Cortex of kidney (tissue), 1 donor: ENCODE measurements at places on chromosomes 5 and 9.

DNA sequence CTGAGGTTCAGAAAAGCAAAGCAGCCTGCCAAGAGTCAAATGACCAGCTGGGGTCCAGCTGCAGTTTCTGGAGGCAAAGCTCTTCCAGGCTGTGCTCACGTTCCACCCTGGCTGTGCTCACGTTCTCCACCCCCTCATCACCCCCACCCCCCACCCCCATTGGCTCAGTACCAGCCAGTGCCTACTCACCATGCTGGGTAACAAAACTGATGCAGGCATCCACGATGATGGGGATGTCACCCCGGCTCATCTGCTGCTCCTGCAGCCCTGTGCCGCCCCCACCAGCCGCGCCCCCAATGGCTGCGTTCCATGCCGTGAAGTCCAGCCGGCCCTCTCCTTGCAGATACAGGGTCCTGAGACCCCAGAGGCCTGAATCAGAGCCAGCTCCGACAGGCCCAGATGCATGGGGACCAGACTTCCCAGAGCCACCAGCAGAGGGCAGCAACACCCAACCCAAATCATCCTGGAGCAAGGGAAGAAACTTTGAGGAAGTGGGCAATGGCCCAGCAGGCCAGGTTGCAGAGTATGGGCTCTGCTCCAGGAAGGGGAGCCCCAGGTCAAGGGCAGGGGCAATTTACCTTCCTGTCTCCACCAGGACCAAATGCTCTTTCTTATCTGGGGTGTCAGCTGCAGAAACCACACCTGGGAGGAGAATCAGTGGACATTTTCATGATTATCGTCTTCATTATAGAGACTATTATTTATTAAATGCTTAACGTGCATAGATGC, 13.7 kb upstream of the FCHSD1 start:
- DNase-seq: no peak

DNA sequence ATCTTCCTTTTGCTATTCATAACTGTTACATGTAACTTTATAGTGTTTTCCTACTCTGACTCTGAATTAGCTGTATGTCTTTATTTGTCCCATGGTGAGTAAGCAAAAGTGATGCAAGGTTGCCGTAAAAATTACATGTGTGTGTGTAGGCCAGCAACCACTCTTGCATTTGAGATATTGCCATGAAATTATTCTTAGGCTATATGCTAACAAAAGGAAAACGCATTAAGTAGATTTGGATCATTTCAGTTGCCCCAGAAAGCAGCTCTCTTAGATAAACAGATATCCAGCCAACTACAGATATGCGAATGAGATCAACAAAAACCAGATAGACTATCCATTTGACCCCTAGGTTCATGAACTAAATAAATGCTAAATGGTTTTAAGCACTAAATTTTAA, 73.6 kb downstream of the CYLC2 start:
- DNase-seq: no peak

GRCh38 chr5:109354761-109355160, 55.0 kb downstream of the PJA2 start:
- no peak for DNase-seq

DNA sequence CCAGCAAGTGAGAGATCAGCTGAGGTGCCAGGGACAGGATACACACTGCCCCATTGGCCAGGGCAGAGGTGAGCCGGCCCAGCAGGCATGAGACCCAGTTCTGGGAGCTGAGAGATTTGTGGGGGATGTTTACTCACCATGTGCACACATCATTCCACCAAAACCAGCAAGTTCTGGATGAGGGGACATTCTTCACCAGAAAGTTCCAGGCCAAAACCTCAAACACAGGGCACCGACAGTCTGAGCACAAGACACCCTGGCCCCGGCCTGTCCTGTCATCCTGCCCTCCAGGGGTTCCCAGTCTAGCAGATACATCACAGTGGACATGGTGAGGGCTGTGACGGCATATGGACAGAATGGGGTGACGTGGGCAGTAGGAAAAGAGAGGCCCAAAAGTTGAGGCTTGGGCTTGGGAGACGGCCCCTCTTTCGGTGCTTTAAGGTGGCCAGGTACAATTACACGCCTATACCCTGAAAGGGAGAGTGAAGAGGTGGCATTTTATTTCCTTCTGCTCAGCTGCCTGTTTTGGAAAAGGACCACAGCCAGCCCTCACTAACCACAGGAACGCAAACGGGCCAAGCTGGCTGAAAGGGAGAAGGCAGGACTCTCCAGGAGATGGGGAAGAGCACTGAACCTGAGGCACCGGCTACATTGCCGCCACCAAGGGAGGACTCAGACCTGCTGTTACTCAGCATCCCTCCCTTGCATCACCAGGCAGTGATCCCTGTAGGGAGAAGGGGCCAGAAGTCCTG, 64.0 kb downstream of the SHB start:
- no peak for DNase-seq

- no peak for DNase-seq
Observed at GRCh38 chr5:98474782-98475181, 298.7 kb upstream of the RGMB start.

GRCh38 chr5:78972654-78973428, 12.3 kb downstream of the ARSB start:
- DNase-seq: no peak

- DNase-seq: no peak
Observed at GRCh38 chr5:111548348-111548950, 36.1 kb upstream of the STARD4 start.

DNA sequence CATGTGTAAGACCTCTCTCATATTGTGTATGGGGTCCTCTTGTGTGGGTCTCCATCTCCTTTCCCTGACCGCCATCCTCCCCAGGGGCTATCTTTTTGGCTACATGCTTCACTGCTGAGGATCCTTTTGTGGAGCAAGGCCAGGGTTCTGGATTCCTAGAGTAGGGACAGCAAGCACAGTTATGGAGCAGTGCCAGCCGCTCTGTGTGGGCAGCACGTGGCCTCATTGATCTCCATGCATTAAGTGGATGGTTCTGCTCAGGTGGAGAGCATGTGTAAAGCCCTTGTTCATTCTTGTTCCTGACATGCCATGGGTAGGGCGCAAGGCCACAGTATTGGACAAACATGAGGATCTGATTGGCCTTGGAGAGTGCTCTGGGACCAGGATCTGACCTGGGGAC, 8.9 kb downstream of the PHF2 start:
- DNase-seq: no peak

- no peak for DNase-seq
Observed at GRCh38 chr9:94591876-94592275, 1.7 kb downstream of the FBP2 start.

DNA sequence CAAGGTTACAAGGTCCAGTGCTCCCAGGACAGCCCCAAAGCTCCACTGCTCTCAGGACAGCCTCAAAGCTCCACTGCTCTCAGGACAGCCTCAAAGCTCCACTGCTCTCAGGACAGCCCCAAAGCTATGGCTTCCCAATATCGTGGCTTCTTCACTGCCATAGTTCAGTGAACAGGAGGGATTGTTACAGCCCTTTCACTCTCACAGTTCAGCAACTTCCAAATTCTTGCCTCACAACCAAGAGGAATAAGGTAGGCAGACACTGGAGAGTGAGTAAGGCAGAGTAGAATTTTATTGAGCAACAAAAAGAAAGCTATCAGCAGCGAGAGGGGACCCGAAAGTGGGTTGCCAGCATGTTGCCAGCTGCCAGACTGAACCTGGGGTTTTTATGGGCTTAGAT, 277.6 kb downstream of the CDH10 start:
- DNase-seq: no peak

DNA sequence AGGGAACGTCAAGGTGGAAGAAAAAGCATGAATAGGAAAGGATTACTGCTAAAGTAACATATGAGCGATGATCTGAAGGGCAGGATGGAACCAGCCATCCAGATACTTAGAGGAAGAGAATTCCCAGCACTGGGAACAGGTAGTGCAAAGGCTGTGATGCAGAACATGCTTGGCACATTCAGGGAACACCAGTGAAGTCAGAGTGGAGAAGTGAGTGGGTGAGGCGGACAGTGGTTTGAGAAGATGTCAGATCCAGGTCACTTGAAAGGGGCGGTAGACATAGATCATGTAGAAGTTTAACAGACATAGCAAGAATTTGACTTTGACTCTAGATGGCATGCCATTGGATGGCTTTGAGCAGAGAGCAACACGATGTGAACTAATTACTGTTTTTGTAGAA, 374.2 kb downstream of the PDE4D start:
- no peak for DNase-seq

GRCh38 chr9:136714096-136714892, 1.9 kb downstream of the DIPK1B start:
- DNase-seq: no peak

- DNase-seq: no peak
Observed at GRCh38 chr5:139246394-139246793, 47.1 kb upstream of the MATR3 start.

DNA sequence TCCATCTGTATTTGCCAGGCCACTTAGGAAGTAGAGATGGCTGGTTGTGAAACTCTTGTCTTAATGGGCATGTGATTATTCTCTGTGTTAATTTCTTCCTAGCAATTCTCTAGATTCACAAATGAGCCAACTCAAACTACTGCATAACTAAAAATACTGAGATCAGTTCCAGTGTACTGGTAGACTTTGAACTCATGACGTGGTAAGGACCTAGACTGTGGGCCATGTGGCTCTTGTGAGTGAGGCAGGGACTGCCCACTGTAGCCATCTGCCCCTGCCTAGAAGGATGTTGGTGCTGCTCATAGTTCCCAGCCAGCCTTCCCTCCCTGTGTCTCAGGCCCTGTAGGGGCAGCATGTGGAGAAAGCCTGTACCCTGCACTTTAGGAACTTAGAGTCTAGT, 47.4 kb downstream of the CYSTM1 start:
- DNase-seq: no peak

GRCh38 chr9:84839541-84839940, 170.0 kb downstream of the NTRK2 start:
- DNase-seq: no peak

DNA sequence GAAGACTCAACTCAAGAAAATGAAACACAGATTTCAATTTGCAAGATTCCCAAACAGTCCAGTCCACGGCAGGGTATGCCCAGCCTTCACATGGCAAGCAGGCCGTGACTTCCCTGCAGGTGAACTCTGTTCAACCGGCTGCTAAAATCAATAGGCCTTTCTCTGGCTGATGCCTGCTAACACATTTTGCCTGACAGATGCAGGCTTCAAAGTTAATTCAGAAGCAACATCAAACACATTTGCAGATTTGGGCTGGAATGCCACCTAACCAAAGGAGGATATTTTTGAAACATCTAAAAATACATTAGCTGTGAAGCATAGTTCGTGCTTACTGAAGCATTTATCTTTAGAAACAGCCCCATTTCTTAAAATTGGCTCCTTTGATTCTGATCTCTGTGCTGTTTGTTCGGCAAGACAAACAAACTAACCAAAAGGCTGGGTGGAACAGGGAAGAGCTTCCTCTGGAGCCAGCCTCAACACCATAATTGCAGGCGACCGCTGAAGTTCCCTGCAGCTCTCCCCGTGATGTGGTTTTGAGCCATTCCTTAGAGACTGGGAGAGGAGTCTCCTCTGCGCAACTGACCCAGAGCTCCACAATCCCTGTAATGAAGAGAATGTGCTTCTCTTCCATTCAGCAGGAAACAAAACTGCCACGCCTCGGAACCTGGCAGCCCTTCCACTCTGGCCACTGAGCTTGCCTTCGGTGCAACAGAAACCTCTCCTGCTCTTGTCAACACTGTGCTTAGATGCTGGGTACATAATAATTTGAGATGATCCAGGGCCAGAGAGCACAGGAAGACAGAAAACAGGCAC, 126.5 kb downstream of the MYO10 start:
- DNase-seq: no peak

- DNase-seq: no peak
Observed at GRCh38 chr5:125412561-125413495, 666.4 kb upstream of the ZNF608 start.

DNA sequence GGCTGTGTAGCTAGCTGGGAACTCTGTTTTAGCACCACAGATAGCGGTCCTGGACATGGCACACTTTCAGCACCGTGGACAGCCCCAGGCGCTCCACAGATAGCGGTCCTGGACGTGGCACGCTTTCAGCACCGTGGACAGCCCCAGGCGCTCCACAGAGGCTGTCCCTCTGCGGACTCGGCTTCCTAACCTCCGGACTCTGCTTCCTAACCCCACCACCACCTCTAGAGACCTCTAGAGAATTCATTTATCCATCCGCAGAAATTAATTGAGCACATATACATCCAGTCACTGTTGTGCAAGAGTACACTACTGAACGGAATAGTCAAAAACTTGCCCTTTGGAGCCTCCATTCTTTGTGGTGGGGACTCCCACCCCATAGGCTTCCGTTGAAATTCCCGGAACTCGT, 27.4 kb downstream of the UNC5A start:
- DNase-seq: no peak

- DNase-seq: no peak
Observed at GRCh38 chr5:124697501-124697900, 48.9 kb downstream of the ZNF608 start.

- DNase-seq: no peak
Observed at GRCh38 chr9:18761742-18762300, 271.2 kb downstream of the SAXO1 start.

- DNase-seq: no peak
Observed at GRCh38 chr9:68629042-68629441, 76.0 kb upstream of the PIP5K1B start.

- no peak for DNase-seq
Observed at GRCh38 chr5:143707806-143708205, 104.2 kb upstream of the HMHB1 start.

GRCh38 chr5:128216860-128217531, 133.4 kb downstream of the SLC12A2 start:
- no peak for DNase-seq

- DNase-seq: no peak
Observed at GRCh38 chr5:10291692-10292339, 15.9 kb downstream of the CMBL start.

- DNase-seq: no peak
Observed at GRCh38 chr5:73552642-73553041, 12.8 kb downstream of the ANKRA2 start.

GRCh38 chr9:81499021-81499454, 190.3 kb downstream of the TLE1 start:
- no peak for DNase-seq

GRCh38 chr5:67496051-67496450, 299.5 kb upstream of the CD180 start:
- no peak for DNase-seq

- DNase-seq: no peak
Observed at GRCh38 chr9:88433583-88434255, 45.5 kb downstream of the SPIN1 start.

DNA sequence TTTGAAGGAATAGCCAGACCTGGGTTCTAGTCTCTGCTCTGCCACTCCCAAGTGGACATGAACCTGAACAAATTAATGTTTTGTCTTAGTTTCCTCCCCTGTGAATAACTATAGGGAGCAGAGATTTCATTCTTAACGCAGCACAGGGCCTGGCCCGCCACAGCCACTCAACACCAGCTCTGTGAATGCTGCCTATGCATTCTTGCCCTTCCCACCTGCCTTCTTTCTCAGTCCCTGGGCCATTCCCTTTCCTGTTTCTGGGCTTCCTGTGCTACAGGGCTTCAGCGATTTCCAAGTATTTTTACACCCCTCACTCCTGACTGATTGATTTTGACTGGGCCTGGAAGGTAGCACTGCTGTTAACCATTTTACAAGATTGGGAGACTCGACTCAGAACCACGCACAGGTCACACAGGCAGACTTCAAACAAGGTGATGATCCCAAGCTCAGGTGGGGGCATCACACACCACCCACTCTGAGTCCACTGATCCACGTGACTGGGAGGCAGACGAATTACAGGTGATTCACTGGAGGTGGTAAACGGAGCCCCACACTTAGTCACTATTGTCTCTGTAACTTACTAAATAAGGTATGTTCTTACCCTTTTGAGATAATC, 21.4 kb downstream of the PTPN3 start:
- no peak for DNase-seq

GRCh38 chr5:176769911-176770310, 40.4 kb upstream of the UNC5A start:
- no peak for DNase-seq

GRCh38 chr5:113166261-113166660, 189.7 kb downstream of the DCP2 start:
- no peak for DNase-seq
